CD4-positive, alpha-beta T cell (primary cell): ENCODE measurements at places on chromosomes 1 and 21. TPM values are rescaled to one million over a fixed set of nuclear protein-coding genes. Genes with fewer than 3 reads are reported as not detected.

DNA sequence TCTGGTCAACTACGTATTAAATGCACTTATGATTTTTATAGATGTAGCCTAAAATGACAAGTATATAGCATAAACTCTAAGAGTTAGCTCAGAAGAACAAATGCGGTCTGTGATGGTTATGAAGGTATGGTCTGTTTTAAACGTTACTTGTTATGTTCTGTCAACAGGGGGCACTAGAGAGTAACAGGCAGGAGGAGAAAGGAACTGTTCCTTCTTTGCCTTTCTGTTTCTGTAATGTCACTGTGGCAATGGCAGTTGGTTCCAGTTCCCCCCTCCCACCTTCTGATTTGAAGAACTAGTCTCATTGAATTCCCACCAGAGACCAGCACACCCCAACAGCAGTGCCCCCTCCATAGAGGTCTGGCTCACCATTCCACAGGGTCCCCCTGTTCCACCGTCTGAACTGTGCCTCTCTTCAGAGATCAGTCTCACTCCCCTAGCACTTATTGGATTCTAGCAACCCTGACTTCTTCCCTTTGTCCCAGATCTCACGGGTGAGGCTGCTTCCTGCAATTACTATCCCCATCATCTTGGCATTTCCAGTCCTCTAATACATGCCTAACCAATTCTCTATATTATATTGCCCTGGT is 14.0 kb downstream of the KRTAP24-1 start:
- DNase-seq: no peak
- H3K27me3 ChIP-seq: no peaks in the 10 kb centered on the region
- H3K4me3 ChIP-seq: no peak overlapping the region
- no peaks in the 10 kb centered on the region for H3K4me1 ChIP-seq

DNA sequence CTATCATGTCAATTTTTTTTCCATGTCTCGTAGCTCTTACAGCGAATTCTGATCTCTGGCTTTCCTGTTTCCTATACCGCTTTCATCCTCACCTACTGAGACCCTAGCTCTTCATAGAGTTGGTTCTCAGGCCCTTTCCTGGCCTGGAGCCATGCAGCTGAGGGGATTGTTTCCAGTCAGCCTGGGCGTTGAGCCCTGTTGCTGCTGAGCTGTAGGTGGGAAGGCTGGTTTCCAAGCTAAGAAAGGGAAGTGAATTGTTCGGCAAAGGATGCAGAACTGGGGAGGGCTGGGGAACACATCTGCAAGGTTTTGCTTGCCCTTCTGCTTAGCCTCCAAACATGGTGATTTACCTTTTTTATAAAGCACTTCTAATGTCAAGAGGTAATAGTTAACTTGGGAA is 41.5 kb downstream of the SPATA46 start:
- no peak overlapping the region for H3K27ac ChIP-seq
- no peaks in the 10 kb centered on the region for H3K4me1 ChIP-seq
- no peak overlapping the region for H3K4me3 ChIP-seq
- no peak for DNase-seq
- H3K36me3 ChIP-seq: no peaks in the 10 kb centered on the region

The COL6A1 gene
- 8.0 TPM for total RNA-seq

DNA sequence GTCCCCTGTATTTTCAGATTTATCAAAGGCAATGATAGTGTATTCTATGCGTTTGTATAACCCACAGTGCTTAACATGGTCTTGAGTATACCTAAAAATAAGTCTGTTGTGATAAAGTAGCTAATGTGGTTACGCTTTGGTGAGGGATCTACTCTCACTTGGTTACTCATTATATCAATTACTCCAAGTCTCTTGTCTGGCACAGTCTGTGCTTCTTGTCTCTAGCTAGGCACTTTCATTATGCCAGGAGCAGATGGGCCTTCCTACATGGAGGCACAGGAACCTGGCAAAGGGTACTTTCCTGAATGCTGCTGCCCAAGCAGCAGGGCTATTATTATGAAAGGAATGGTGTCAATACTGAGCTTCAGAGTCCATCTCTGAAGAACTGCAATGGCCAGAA is 4.2 kb upstream of the PTPN22 start:
- H3K27me3 ChIP-seq: no peaks in the 10 kb centered on the region
- peaks cover 20% of the 10 kb centered on the region for H3K4me1 ChIP-seq
- DNase-seq: no peak
- no peaks in the 10 kb centered on the region for H3K36me3 ChIP-seq

DNA sequence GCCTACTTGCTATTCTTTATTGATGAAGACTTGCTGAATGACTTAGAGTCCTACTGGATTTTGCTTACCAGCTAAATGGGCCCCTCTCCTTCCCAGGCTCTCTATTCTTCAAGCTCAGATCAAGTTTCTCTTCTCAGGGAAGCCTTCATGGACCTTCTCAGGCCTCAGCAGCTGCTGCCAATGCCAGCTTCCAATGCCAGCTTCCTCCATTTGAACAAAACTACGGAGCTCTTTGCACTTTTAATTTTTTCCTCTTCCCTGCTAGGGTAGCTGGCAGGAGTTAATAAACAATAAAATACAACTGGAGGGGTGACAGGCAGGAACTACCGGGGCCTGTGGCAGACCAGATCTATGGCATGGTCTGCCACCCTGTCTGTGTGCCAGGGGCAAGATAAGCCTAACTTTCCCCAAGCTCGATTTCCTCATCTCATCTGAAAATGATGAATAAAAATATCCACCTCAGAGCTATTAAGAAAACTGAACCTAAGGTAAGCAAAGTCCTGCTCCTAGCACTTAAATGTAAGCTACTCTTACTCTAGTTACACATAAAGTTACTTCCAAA is 995 bp upstream of the IPO13 start:
- H3K4me1 ChIP-seq: peaks cover 36% of the 10 kb centered on the region
- no peaks in the 10 kb centered on the region for H3K27me3 ChIP-seq
- peak overlapping the region; percentile 93 for H3K27ac ChIP-seq
- H3K4me3 ChIP-seq: peak overlapping the region; percentile 94

The TNNT2 gene
- not detected for total RNA-seq
